ENCODE measurements at places on chromosomes 11 and 22.
A peak's percentile ranks its signal among the peaks of the same experiment; 100 is the strongest.

- DNase-seq: no peak
Measured at GRCh38 chr11:107844041-107844440, 14.5 kb downstream of the SLC35F2 start.

DNA sequence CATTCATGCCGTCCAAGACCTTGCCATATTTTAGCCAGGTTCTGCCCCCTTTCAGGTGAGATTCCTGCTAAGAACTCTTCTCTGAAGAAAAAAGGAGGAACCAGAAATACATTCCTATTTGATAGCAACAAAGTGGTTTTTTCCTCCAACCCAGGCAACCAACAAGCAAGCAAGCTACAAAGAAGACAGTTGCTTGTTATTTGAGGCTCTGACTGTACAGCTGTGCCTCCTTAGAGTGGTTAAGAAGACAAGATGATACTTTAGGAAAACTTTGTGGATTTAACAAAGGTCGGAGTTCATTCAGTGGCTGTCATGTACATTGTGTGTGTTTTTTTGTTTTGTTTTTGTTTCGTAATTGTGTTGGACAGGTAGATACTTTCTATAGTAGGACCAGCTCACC is 21.7 kb downstream of the TEAD1 start:
- DNase-seq: no peak

DNA sequence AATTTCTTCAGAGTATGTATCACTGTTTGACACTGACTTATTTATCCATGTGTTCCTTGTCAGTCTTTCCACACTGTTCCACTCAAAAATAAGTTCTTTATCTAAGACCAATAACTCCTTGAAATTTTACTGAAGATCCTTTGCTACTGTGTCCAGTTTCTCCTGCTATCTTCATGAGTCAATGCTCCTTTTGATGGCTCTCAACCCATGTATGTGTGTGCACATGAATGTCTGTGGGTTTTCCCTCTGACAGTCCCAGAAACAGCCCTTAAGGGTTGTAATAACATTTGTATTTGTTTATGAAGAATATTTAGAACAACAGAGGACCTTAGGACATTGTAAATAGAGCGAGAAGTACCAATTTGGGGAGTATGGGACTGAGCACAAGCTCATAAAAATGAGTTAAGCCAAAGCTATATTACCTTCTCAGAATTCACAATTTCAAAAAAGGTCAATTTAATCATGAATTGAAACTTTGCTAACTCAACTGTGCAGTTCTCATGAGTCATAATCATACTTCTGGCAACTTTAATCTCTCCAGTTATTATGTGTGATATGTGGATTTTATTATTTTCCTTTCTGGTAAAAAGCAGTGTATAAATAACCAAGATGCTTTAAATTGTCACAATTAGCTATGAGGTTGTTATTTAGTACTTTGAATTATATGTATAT is 533.6 kb downstream of the CNTN5 start:
- DNase-seq: no peak

DNA sequence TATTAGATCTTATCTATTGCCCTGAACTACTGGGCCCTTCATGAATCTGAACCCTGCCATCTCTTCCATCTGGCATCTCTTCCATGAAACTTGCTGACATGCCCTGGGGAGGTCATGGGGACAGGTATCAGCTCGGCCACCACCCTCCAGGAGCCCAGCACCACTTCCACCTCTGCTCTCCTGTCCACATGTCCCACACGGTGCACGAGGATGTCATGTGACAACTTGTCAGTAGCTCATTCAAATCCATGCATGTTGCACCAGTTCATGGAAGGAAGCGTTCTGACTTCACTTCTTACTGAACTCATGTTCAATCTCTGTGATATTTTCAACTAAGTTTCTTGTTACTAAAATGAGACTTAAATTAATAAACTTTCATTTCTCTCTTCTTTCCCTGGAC is 16.6 kb downstream of the YPEL1 start:
- no peak for DNase-seq

- DNase-seq: no peak
Measured at GRCh38 chr22:44412136-44412731, 85.8 kb downstream of the RTL6 start.

GRCh38 chr11:46006418-46007070 is 84.1 kb downstream of the LARGE2 start:
- DNase-seq: peak; percentile 48

GRCh38 chr11:32006799-32007388 is 84.0 kb upstream of the RCN1 start:
- DNase-seq: peak; percentile 41

- peak; percentile 69 for DNase-seq
Measured at GRCh38 chr11:107583629-107584195, 7.2 kb upstream of the ELMOD1 start.

- DNase-seq: no peak
Measured at GRCh38 chr11:64180891-64181290, 5.1 kb upstream of the STIP1 start.

- DNase-seq: no peak
Measured at GRCh38 chr11:110601936-110602335, 110.3 kb downstream of the ARHGAP20 start.

- DNase-seq: no peak
Measured at GRCh38 chr11:119643212-119643875, 85.7 kb downstream of the NECTIN1 start.

GRCh38 chr22:25091458-25091857 is 108.2 kb upstream of the CRYBB3 start:
- DNase-seq: no peak

DNA sequence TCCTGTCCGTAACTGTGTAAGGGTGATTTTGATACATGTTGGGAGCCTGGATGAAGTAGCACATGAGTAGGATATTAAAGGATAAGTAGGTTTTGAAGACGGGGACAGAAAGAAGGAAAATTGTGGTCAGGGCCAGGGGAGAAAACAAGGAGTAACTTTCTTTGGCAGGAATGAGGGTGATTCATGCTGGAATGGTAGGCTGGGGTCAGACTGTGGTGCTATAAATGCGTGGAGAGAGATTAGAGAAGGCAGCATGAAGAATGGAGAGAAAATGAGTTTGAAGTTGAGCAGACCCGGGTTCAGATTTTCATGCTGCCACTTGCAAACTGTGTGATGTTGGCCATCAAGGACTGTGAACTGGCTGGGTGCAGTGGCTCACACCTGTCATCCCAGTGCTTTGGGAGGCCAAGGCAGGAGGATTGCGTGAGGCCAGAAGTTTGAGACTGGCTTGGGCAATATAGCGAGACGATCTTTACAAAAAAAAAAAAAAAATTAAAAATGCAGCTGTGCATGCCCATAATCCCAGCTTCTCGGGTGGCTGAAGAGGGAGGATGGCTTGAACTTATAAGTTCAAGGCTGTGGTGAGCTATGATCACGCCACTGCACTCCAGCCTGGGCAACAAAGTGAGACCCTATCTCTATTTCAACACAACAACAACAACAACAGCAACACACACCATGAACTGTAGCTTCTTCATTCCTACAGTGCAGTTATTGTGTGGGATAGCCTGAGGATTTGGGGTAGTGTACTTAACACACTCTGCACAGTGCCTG is 22.3 kb downstream of the ZBTB16 start:
- no peak for DNase-seq

- DNase-seq: no peak
Measured at GRCh38 chr11:125869521-125869920, 17.9 kb upstream of the HYLS1 start.

DNA sequence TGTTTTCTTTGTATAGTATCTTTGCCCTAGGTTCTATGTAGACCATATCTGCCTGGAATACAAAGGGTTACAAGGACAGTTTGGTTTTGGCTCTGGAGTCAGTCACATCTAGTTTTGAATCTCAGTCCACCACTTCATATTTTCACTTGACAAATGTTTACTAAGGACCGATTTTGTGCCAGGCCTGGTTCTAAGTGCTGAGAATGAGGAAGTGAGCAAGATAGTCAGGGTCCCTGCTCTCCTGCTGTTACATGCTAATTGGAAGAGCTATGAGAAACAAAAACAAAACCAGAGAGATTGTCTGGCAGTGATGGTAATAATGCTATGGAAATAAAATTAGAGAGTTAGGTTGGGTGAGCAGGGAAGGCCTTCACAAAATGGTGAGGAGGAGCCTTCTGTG is 66.1 kb upstream of the ARHGAP20 start:
- DNase-seq: no peak

DNA sequence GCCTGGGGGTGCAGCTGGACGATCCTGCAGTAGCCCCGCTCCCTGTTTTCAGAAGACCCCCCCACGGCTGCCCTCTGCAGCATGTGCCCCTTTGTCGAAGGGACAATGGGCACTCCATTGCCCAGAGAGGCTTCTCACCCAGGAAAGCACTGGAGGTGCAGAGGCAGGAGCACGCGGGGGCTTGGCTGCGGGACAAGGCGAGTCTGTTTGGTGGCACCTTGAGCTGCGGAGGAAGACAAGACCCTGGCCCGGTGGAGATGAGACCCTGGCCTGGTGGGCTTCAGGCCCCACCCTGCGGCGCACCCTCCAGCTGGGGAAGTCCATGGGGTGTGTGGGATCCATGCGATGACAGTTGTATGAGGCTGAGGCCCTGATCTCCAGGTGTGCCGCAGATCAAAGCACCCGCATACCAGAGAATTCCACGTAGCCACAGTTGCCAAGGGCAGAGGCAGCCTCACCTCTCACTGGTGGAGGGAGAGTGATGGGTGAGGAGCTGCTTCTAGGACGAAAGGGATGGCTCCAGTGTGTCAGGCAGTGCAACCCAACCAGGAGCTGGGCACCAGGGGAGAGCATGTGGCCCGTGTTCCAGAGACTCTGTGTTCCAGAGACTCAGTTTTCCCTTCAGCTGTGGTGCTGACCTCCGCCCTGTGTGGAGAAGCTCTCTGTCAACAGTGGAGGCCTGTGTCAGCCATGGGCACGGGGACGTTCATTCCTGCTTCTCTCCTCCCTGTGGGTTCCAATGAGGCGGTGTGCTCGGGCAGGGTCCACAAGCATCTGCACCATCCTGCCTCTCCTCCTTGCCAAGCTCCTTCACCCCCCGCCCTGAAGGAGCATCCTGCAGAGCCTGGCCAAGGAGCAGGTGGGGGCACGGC is 10.0 kb downstream of the TBX1 start:
- no peak for DNase-seq

- peak; percentile 76 for DNase-seq
Measured at GRCh38 chr11:101442171-101442570, 141.6 kb downstream of the TRPC6 start.

DNA sequence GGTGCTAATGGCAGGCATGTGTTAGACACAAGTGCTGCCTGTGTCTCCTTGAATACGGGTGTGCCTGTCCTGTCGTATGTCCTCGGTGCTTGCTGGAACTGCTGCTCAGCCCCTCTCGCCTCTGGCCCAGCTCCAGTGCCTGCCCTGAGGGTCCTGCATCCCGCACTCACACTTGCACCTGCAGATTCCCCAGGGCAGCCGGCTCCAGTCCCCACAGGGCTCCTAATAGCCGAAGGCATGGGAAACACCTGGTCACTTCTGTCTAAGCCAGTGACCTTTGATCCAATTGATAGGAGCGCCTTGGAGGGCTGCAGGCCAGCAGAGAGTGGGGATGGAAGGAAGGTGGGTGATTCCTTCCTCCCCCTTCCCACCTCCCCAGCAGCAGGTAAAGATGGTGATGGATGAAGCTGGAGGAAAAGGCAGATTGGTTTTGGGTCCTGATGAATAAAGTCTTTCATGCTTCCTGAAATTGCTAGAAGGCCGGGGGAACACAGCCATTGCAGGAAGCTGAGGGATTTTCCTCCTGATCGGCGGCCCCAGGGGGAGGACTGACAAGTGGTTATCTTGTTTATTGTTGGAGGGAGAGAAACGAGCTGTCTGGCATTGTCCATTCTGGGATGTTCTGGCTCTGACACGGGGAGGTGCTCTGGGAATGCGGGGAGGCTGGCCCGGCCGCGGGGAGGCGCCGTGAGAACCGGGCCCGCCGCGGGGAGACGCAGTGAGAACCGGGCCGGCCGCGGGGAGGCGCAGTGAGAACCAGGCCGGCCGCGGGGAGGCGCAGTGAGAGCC is 110.9 kb upstream of the B3GAT1 start:
- no peak for DNase-seq

DNA sequence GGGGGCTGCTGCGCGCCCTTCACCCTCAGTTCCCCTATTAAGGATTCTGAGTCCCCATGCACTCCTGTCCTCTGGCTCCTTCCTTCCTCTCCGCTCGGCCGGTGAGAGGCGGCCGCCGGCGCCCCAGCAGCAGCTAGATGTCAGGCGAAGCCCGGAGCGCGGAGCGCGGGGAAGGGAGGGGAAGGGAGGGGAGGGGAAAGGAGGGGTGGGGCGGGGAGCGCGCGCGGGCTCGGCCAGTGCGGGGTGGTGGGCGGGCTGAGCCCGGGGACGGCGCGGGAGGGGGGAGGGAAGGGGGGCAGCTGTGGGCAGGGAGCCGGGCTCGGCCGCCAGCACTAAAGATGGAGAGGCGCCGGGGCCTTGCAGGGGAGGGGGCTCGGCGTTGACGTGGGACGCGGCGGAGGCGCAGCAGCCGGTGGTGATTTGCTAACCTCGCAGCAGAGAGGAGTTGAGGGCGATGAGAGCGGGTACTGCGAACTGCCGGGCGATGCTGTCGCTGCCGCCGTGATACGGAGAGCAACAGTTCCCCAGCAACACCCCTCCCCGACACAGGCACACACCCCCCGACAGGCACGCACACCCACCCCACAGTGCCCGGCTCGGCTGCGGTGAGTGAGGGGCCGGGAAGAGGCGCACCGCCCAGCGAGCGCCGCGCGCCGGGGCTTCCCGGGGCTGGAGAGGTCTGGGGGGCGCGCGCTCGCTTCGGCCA is at the start of gene ZBTB16:
TSS of gene ZBTB16 (plus strand) at position 434 of the 706 bp plus-strand sequence. CDS start 3,590 bp downstream, outside the sequence.
- DNase-seq: no peak

DNA sequence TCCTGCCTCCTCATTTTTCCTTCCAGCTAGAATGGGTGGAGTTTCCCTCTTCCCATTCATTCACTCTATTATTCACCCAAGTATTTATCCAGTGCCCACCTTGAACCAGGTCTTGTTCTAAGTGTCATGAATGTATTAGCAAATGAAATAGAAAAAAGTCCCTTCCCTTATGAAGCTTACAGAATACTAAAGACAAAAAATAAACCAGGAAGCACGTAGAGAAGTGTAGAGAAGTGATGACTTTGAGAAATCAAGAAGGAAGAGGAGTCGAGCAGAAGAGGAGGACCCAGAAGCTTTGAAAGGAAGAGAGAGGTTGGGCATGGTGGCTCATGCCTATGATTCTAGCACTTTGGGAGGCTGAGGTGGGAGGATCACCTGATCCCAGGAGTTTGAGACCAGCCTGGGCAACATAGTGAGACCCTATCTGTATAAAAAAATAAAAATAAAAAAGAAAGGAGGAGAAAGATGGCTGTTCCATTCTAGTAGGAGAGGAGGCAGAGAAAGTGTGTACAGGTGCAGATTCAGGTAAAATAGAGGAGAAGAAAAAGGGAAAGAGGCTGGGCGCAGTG is 17.1 kb upstream of the SYVN1 start:
- DNase-seq: no peak

- DNase-seq: no peak
Measured at GRCh38 chr11:64850979-64851567, 6.6 kb upstream of the CDC42BPG start.

DNA sequence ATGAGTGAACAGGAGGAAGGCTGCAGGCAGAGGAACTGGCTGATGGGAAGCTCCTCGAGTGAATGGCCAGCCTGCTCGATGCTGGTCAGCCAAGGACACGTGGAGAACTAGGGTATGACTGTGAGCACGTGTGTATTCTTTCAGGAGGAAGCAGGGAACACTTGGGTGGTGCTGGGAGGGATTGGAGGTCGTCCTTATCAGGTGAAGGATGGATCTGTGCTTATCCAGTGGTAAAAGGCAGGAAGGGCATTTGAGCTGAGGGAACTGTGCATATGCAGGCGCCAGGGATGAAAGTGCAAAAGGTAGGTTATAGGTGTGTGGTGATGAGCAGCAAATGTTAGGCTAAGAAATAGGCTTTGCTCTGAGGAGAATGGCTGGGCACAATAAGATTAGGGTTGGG is 9.7 kb upstream of the SLCO2B1 start:
- DNase-seq: no peak
